ELR (cell line): ENCODE measurements at places on chromosomes 5 and 9.

DNA sequence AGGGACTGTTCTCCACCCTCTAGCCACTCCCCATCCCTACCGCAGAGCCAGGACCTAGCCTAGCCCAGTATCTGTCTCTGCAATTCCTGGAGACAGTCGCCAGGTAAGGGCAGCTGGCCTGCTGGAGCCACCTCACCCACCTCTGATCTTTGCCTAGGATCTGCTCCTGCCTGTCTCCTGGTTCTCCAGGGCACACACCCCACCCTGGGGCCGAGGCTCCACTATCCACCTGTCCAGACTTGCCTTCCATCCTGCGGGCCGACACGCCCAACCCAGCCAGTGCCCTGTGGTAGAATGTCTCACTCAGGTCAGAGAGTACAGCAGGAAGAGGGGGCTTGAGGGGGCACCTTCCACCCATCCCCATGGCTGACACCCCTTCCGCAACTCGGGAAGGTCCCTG, 15.7 kb upstream of the AQP7 start:
- DNase-seq: no peak

- DNase-seq: no peak
Measured at GRCh38 chr9:119280740-119281485, 88.3 kb downstream of the BRINP1 start.

DNA sequence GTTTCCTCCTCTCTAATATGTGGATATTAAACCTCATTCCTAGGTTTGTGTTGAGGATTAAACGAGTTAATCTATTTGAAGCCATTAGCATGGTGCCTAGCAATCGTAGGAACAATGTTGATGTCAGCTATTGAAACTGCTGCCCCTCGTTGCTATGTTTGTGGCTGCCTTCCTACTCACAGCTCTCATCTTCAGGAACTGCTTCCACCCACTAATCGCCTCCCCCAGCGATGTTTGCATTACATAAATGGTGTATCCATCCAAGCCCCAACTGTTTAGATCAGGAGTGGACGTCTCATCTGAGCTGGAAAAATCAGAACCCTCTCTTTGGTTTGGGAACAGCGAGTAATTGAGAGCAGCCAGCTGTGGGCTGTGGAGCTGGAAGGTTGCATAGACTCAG, 416.6 kb downstream of the ARHGEF28 start:
- DNase-seq: no peak

- DNase-seq: no peak
Measured at GRCh38 chr9:84394036-84394435, 53.5 kb upstream of the SLC28A3 start.

DNA sequence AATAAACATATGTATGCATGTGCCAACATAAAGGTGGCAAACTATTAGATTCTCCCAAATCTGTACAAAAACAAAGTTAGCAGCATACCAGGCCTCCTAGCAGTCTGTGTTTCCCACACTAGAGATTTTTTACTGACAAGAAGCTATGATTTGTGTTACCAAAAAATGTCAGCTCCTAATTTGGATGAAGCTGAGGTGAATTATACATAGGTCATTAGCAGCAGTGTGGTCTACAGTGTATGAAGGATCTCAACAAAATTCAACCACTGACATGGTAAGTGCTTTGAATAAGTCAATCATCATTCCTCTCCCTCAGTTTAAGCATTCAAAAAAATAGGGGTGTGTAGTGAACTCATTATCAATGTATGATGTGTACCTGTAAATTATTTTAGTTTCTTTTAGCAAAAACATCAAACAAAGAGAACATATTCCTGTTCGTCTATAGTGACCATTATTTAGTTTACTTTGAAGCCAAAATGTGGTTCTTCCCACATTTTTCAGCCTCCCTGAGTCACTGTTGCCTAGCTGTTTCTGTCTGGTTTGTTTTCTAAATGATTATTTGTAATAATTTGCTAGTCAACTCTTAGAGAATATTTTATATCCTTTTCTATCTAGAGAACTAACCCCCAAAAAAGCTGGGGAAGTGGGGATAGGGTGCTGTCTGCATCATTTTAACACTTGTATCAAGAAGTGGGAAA, 52.1 kb upstream of the RGMB start:
- peak; percentile 10 for DNase-seq

GRCh38 chr9:69917743-69918142, 97.1 kb downstream of the CFAP95 start:
- no peak for DNase-seq

DNA sequence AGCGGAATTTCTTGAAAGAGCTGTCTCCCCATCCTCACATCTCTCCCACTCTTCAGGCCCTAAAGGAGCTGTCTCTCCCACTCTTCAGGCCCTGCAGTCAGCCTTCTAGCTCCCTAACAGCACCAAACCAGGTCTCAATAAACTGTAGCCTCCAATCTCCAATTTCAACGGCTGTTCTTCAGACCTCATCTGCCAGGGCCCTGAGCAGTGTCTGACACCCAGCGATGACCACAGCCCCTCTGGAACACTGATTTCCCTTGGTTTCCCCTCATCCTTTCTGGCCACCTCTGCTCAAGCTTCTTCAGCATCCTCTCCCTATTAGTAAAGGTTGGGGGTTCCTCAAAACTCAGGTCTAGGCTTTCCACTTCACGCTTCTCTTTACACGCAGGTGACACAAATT, 1.6 kb upstream of the P4HA2 start:
- DNase-seq: no peak

- DNase-seq: no peak
Measured at GRCh38 chr9:125826850-125827249, 79.7 kb downstream of the PBX3 start.

DNA sequence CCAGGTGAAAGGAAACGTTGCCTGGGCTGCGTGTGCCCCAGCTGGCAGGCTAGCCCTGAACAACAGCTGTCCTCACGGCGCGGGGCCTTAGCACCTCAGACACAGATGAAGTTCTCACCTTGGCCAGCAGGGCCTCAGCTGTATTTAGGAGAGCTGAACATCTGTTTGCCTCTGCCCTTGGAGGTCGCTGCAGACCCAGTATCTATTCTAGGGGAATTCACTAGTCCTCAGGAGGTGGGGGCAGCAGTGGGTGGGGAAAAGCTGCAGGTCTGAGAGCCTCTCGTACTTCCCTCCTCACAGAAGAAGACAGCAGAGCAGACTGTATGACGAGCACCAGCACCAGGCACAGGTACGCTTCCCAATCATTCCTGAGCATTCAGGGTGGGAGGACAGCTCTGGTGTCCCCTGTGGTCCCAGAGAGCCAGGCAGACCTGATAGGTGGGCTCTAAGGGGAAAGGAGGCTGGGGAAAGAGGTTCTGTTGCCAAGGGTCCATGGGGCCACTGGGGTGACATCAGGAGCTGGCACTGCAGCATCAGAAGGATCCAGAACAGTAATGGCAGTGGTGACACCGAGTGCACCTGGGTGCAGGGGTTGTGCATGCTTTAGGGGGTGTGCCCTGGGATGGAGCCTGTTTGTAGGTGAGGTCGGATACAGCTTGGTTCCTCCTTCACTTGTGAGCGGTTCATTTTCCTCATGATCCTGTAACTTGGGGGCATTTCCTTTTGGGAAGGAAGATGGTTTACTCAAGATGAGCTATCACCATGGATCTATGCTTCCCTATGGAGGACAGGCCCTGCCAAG, 13.8 kb downstream of the CD74 start:
- DNase-seq: no peak

- no peak for DNase-seq
Measured at GRCh38 chr5:96816411-96816939, 8.7 kb upstream of the ERAP1 start.

- peak; percentile 90 for DNase-seq
Measured at GRCh38 chr5:65926276-65926783, at the start of gene ERBIN. Gene ERBIN, plus strand, starts transcription at chr5:65926575. Its CDS starts 66,144 bp downstream, at chr5:65992719.

GRCh38 chr9:124854822-124855221, 1.6 kb downstream of the WDR38 start:
- no peak for DNase-seq

DNA sequence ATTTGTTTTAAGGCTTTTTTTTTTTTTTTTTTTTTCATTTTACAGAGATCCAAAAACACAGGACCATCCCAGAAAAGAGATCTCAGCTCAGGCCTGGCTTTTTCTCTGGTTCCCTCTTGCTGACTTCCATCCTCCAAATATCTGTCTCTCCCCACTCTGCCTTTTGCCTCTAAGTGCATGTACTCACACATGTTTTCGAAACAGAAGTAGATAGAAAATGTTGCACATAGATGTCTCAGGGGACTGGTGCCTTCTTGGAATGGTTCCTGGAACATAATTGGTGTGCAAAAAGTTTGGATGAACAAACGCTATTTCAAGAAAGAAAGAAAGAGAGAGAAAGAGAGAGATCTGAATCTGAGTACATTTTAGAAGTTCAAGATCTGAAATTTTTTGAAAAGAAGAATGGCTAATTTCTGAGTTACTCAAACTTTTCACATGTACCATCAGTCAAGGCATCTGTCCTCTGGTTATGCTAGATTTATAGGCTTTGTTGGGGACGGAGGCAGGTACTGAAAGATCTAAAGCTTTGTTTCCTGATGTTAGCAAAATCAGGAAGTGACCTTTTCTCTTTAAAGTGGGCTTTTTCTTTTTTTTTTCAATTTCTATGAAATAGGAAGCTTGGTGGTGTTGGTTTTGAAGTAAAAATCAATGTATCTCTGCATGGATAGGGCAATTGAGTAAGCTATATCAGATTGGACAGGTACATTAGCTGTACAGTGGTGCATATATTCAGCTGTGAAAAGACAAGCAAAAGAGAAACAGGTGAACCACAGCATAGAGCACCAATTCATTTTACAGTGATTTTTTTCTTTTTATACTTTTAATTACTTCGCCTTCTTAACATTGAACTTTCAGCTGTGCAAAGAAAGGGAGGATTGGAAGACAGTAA, 8.5 kb upstream of the TNFSF8 start:
- DNase-seq: no peak

DNA sequence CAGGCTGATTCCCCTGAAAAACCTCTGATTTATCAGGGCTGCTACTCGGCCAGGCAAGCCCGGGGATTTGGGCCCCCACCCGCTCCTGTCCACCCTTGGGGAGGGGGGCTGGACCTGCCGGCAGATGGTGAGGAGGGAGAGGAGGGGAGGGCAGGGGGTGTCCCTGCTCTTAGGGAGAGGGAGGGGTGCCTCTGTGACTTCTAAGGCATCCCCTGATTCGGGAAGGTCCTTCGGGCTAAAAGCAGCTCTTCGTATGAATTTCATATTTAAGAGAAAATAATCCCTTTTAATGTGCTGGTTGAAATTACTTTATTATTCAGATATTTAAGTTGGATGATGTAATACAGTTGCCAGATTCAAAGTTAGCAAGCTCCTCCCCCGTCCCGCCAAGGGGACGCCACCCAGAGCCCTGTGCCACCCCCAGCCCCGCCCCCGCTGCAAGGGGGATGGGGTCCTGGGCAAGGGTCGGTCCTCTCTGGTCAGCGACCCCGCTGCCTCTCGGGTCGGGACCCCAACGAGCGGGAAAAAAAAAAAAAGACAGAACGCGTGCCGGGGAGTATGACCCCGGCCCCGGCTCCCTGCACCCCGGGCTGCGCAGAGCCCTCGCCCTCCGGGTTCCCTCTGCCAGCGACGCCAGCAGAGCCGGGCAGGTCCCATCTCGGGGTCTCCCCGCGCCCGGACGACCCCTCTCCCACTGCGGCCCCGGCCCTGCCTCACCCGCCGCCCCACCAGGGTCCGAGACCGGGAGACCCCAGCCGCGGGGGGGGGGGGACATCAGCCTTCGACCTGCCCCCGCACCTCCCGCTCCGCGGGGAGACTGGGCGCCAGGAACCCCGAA, 12.4 kb downstream of the LHX3 start:
- no peak for DNase-seq

- DNase-seq: peak; percentile 51
Measured at GRCh38 chr5:137265457-137265856, 233.7 kb downstream of the SPOCK1 start.

- no peak for DNase-seq
Measured at GRCh38 chr5:163089926-163090325, 347.5 kb upstream of the CCNG1 start.

GRCh38 chr9:6788162-6789016, 30.6 kb downstream of the KDM4C start:
- DNase-seq: peak; percentile 76

- DNase-seq: no peak
Measured at GRCh38 chr5:122377026-122377425, 65.0 kb downstream of the SNCAIP start.

- no peak for DNase-seq
Measured at GRCh38 chr9:84072621-84073180, 92.1 kb downstream of the RMI1 start.

DNA sequence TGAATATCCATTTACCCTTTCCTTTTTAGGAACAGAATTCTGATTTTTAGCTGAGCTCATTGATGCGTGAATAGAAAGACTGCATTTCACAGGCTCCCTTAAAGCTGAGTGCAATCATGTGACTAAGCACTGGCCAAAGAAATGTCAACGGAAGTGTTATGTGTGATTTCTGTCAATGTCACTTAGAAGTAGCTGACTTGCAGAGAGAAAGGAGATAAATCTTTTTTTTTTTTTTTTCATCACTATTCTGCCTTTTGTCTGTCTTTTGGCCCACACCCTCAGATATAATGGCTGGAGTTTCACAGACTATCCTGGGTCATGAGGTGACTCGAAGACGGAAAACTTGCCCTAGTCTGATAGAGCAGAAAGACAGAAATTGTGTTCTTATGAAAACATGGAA, 39.3 kb upstream of the SLC27A6 start:
- DNase-seq: no peak

DNA sequence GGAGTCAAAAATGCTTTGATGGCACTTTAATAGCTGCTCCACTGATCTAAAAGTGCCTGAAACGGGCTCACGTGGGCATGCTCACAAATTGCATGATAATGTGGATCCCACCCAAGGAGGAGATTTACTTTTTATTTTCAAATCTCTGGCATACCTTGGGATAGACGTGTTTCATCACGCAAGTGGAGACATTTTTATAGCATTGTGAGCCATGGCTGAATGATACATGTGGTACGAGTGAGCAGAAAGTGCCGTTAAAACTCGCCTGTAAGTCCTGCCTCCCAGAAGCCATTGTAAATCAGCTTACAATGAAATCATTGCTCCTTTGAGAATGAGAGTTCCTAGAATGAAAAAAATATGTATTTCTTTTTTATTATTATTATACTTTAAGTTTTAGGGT, 514.7 kb downstream of the MAT2B start:
- peak; percentile 32 for DNase-seq

GRCh38 chr5:169880785-169881184, 99.5 kb downstream of the INSYN2B start:
- DNase-seq: no peak

DNA sequence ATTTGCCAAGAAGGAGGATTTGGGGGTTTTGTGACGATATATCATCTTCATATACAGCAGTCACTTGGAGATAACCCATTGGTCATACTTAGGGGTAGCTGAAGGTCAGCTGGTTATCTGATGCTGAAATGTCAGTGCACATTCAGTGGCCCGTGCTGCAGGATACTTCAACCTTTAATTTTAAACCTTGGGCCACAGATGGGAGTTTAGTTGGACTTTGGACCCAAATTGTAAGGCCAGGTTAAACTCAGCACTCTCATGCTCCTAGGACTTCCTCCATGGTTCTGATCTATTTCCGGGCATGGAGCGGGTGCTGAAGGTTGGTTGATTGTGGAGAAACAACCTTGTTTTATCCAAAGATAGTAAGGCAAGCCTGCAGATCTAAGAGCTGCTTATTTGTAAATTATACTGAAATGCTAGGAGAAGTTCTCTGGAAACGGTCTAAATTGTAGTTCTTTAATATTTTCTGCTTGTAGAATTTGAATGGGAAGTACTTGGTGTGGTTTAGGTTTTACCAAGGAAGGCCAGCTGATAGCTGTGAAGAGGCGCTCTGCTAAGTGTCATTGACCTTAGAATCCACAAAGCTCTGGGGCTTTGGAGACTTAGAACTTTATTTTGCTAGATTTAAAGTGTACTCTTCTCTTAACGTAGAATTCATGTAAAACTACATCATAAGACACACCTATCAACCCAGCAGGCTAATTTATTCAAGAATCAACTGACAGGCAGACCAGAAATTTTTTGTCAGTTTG, 38.6 kb downstream of the SLC44A1 start:
- no peak for DNase-seq

GRCh38 chr5:111425205-111425604, 87.1 kb downstream of the STARD4 start:
- no peak for DNase-seq
